ENCODE measurements at places on chromosomes 7 and 10.

DNA sequence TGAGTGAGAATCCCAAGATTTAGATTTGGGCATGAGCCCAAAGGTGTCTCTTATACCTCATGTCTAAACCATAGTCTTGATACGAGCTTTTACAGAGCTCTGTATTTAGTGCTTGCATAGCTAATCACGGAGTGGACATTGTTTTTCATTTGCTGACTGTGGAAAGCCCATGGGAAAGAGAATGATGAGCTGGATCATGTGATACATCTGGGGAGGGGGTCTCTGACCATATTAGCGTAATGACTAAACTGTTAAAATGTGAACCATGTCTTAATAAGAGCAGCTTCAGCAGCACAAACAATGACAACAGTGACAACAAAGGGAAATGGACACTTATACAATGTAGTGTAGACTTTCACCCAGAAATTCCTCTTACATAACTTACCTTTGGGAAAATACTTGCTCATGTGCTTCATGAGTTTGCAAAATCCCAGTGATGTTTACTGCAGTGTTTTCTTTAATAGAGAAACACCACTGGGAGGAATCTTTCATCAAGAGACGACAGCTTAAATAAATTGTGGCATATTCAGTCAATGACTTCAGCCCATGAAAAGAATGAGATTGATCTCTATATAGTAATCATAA is 44.0 kb upstream of the ITGB1 start:
- DNase-seq: no peak

DNA sequence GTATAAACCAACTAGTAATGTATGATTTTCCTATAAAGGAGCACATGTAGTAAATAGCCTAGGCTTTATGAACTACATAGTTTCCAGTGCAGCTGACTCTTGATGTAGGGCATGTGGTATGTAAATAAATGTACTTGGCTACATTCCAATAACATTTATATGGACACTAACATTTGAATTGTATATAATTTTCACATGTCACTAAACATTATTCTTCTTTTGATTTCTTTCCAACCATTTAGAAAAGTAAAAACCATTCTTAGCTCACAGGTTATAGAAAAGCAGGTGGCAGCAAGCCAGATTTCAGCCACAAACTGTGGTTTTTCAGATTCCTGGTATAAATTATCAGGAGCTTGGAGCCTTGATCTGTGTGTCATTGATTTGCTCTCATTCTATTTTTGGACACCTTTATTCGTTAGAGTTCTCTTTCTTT is 1182.0 kb downstream of the CNTNAP2 start:
- no peak for DNase-seq

DNA sequence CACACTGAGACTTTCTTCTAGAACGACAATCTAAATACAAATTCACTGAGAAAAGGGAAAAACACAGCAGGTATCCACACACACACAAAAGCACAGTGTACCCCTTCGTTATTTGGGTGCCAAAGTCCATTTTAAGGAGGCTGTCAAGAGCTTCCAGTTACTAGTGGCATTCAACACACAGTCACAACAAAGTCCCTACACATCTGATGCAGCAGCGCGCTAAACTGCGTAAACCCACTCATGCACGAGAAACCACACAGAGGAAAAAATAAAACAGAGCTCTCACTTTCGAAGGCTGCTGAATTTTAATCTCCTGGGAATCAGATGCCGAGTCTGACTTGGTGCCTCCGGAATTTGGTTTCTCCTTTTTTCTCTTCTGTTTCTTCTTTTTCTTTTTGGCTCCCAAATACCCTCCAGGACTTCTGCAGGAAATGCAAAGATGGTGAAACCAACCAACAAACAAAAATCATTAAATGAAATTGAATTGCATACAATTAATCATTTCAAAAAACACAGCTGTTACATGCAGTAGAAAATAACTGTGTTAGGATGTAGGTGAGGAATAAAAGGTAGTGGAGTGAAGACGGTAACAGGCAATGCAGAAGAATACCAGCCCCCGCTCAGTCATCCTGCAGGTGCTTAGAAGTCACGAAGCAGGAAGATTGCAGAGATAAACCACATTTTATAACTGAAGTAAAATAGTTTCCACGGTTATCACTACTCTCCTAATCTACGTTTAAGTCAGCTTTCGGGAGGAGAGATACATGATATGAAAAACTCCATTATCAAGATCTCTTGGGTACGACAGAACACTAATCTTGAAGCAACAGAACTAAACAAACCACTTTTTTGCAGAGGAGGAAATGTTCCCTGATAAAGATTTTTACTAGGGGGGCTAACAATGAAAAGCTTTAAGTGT is 27.1 kb downstream of the NMT2 start:
- no peak for DNase-seq

DNA sequence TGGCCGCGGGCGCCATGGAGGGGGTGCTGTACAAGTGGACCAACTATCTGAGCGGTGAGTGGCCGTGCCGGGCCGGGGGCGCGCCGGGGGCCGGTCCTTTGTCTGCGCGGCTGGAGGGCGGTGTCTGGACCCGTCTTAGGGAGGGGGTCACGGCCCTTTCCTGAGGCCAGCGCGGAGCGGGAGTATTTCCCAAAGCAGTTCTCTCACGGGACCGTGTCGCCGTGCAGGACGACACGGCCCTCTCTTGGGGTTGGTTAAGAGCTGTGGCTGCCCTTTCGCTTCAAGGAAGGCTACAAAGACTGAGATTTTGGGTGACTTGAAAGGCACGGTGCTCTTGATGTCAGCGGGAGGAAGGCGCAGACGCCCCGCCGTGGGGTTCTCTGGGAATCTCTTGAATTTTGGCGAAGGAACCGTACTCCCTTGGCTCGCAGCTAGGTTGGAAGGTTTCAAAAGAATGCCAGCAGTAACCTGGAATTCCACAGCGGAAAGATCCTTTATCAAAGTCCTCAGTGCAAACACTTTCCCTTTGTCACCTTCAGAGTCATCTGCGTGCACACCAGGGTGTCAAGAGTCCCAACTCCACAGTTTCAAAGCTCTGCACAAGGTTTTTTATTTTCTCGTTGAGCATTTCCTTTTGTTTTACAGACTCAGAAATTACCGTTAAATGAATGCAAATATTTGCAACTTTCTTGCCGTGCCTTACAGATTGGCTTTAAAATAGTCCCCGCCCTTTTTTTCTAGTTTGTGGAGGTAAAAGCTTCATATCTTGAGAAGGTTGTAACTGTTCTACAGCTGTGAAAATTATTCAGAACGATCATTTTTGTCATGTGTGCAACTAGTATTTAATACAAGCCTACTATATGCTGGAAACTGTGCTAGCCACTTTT is 780 bp downstream of the PLEKHA8 start:
- DNase-seq: no peak

DNA sequence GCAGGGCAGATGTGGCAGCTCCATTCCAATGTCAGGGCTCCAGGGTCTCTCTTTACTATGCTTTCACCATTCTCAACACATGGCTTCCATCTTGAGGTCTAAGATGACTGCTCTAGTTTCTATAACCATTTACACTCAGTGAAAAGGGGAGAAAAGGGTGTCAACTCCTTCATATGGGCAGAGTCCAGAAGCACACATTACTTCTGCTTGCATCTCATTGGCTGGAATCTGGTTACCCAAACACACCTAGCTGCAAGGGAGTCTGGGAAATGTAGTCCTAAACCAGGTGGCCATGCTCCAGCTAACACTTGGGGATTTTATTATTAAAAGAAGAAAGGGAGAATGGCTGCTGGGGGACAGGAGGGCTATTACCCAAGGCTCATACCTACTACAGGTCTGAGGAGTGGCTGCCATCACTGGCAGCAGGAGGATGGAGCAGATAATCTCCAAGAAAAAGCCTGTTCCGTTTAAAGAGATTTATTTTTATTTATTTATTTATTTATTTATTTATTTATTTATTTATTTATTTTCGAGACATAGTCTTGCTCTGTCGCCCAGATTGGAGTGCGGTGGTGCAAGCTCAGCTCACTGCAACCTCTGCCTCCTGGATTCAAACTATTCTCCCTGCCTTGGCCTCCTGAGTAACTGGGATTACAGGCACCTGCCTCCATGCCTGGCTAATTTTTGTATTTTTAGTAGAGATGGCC is 29.1 kb upstream of the LBX1 start:
- DNase-seq: no peak

- DNase-seq: no peak
Observed at GRCh38 chr7:120806669-120807068, 51.3 kb downstream of the TSPAN12 start.

DNA sequence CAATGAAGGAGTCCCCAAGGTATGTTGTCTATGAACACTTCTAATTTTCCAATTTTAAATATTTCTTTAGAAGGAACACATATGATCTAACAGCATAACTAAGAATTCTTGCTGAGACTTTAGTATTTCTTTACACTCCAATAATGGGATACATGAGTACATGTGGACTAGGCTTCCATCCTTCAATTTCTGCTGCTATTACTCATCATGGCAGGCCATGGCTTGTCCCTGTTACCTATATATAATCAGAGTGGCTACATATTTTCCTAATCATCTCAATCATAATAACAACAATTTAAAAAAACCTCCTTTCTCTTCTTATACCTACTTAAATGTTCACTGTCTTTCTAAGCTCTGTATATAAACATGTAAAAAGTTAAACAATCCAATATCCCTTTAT is 60.3 kb upstream of the TAC1 start:
- no peak for DNase-seq

- no peak for DNase-seq
Observed at GRCh38 chr7:43869867-43870240, 537 bp upstream of the MRPS24 start.

GRCh38 chr7:105796365-105796764 is 80.0 kb downstream of the ATXN7L1 start:
- DNase-seq: no peak

- DNase-seq: no peak
Observed at GRCh38 chr10:86110156-86110786, 256.3 kb downstream of the GRID1 start.

DNA sequence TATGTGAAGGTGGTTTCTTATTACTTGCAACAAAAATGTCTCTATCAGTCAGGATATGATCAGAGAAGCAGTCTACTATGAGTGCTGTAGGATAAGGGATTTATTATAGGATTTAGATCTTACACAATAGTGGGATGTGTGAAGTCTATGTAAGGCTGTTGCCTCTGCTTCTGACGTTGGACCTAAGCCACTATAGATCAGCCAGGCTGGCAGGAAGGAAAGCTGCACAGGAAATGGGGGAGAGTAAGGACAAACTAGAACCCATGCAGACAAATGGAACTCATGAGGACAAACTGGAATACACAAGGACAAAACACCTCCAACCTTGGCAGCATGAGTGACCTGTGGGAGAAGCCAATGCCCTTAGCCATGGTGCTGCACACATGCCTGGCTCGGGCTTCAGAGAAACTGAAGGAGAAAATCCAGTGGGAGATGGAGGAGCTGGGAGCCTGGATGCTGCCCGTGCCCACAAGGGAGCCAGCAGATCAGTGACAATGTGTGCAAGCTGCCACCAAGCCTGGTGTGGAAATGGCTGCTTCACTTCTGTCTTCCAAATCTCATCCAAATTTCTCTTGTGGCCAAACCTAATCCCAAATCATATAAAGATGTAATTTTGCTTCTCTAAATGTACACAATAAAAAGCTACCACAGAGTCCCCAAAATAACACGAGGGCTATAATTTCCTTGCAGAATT is 147.0 kb upstream of the PCGF5 start:
- no peak for DNase-seq

DNA sequence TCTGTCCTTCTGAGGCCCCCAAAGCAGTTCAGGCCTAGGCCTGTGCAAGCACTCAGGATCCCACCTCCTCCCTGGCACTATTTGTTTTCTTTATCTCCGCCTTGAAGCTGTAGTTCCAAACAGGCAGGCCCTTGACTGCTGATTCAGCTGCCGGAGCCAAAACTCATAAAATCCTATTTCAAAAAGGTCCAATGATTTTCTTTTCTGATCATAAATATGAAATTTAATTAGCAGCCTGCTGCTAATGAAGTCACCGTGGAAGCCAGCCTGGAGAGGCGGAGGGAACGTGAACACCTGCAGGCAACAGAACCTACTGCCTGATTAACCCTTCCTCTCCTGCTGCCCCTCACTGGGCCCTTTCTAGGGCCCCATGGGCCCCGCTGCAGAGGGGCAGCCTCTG is 60.1 kb downstream of the CARD11 start:
- DNase-seq: no peak

GRCh38 chr7:117839507-117839906 is 33.7 kb downstream of the CTTNBP2 start:
- no peak for DNase-seq

GRCh38 chr10:50280049-50280841 is 28.9 kb upstream of the ASAH2 start:
- no peak for DNase-seq

GRCh38 chr7:45401155-45401554 is 173.0 kb upstream of the ADCY1 start:
- DNase-seq: no peak

DNA sequence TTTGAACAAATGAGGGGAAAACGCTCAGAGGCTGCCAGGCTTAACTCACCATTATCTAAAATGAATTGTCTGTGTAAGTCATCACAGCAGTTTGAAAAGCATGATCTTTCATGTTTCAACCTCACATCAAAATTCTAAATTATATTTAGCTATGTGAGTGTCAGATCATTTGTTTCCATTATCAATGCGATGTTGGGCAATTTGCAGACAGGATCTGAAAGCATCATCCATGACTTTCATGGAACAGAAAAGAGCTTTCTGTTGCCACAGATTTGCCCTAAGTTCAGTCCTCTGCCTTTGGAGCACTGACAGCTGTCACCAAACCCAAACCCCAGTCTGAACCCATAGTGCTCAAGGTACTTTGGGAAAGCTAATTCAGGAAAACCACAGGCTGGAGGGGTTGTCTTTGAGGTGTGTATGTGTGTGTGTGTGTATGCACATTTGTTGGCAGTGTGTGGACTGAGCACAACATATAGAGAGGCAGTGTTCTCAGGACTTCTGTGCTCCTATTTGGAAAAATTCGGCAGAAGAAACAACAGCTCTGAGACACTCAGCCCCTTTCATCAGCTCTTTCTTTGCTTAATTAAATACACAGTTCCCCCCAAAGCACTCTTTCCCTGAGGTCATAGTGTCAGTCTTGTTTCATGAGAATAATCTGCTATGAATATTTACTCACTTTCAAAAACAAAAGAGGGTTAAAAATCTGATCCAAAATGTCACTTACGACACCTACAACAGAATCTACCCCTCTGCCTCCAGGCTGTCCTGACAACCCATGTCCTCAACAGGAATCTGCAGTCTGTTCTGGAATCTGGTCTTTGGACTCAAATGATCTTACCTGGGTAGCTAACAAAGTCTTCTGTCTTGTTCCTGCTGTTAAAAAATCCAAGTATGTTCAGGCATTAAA is 188.5 kb upstream of the KLF14 start:
- no peak for DNase-seq

DNA sequence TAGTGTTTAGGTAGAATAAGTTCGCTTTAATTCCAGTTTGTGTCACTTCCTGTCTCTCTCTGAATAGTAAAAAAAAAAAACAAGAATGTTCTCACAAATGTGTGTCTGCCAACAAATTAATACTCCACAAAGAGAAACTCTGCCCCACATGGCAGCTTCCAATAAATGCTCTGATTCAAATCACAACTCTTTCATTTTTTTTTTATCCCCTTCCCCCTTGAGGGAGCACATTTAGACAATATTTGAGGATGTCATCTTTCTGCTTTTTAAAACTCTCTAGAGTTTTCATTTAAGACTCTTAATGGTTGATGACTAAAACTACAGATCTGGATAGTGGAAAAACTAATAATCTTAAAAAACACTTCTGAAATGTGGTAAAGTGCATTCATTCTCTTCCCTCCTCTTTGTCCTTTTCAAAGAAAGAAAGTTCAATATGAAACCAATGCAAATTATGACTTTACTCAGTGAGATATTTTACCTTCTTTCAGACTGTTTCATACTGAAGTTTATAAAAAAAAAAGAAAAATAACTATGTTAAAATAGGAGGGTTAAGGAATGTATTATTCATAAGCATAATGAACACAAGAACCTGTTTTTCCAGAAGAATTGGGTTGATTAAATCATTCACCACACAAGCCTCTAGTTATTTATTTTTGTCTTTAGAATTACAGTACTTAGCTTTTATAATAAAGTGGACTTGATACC is 42.3 kb downstream of the ARID5B start:
- no peak for DNase-seq

Data from activated CD8-positive, alpha-beta memory T cell treated with anti-CD3 and anti-CD28 coated beads for 1 hour (primary cell).